Inflammatory macrophage treated with lipopolysaccharide for 1 hour (primary cell): ENCODE measurements at places on chromosomes 12 and 14.

- DNase-seq: no peak
Observed at GRCh38 chr14:92310776-92311375, 12.1 kb upstream of the SLC24A4 start.

DNA sequence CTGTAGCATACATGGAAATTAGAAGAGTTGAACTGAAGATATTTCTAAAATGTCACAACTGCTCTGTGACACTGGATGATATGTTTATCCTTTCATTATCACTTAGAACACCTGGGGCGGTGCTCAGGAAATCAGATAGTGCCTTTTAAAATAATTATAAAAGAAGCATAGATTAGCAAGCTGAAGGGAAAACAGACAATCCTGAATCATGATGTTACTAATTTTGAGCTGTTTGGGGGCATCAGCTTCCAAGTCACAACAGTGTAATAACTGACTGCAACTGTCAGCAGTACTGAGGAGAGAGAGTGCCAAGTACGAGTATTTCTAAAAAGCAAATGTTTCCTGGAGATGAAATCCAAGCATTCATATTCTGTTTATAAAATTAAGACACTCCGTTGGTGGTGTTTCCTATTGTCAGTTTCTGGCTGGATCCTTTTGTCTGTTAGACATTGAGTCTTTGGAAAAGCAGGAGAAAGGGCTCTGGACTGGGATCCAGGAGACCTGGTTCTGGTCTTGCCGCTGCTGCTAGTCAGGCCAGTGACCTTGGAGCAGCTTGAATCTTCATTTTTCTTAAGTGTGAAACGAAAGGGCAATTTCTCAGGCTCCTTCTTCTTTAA is 380.1 kb downstream of the EGLN3 start:
- DNase-seq: no peak

- DNase-seq: no peak
Observed at GRCh38 chr12:112964067-112964670, 14.2 kb upstream of the OAS2 start.

DNA sequence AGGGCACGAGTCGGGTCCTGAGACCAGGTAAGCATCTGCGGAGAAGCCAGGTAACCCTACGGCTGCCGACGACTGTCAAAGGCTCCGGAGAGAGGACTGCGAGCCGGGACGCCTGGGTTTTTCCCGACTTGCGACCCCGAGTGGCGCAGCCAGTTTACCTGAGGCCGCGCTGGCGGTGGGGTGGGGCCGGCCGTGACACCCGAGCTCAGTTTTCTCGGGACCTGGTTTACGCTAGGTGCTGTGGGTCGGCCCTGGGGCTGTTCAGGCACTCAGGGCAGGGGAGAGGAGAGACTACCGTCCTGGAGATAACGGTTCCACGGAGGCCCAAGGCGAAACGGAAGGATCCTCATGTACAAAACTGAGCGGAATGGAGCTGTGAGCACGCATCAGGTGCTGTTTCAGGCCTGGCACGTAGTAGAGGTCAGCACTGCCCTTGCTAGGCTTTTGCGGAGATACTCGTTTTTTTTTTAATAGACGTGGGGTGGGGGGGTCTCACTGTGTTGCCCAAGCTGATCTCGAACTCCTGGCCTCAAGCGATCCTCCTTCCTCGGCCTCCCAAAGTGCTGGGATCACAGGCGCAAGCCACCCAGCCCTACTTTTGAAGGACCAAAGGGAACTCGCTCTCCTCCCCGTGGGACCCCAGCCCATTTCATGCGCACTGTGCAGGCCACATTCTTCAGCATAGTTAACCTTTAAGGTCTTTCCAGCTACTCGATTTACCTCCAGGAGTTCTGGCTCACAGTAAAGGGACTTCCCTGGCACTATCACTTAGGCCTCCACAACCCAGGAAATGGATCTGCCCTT is 471 bp downstream of the MTRFR start:
- DNase-seq: no peak

DNA sequence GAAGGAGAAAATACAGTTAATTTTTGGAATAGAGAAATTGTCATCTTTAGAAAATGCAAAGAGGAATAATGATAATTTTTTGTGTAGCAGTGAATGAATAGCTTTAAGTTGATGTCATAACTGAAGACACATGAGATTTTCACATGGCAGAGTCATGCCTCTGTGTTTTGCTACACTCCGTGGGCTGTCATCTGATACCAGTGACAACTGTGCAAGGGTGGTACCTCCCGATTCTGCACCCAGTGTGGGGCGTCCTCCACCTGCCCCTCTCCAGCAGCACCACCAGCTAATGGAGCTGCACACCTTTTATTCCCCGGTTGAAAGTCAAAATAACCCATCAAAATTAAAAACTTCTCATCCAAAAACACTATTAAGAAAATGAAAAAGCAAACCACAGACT is 47.2 kb downstream of the ANKRD9 start:
- DNase-seq: no peak
